ENCODE measurements at places on chromosomes 5 and 9.
A peak's percentile ranks its signal among the peaks of the same experiment; 100 is the strongest.

DNA sequence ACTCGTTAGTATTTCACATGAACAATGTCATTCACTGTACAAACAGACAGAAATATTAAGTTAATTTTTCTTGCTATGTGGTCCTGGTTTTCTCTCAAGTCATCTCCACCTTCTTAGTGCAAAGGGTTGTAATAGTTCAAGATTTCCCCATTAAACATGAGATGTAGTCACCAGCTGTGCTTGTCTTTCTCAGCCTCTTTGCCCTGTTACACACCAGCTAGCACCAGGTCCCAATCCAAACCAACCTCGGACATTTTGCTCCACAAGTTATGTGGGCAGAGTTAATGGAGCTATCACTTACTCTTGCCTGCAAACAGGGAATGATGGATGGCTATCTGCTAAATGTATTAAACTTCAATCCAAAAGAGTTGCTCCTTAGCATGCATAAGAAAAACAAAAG, 328.1 kb downstream of the TLE1 start:
- no peak for DNase-seq

- DNase-seq: no peak
These were observed 732.0 kb upstream of the CTNND2 start for GRCh38 chr5:12636209-12636608.

DNA sequence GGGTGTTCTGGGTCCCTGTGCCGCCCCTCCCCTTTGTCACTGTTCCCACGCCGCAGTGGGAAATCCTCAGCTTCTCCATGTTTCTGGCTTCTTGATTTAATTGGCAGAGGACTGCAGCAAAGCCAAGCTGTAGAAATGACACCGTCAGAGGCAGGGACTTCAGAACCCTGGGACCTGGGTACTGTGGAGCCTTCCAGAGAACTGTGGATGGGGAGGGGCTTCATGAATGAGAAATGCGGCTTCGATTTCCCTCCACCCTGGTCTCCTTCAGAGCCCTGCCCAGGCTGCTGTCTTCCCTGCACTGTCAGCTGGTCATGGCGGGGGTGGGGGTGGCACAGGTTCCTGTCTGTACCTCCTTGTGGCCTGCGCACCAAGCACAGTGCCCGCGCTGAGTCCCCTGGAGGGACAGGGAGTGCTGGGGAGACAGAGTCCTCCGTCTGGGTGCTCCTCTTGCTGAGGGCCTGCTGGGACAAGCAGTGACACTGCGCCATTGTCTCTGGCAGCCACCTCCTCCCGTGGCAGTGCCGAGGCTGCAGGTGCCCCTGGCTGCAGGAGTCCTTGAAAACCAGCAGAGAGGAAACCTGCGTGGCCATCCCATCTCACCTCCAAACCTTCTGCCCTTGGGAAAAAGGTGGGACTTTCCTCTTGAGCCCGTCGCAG, 47.2 kb downstream of the COL5A1 start:
- no peak for DNase-seq

- DNase-seq: no peak
These were observed 48.6 kb downstream of the COL15A1 start for GRCh38 chr9:98992107-98992884.

- DNase-seq: no peak
These were observed 19.3 kb downstream of the SLC26A2 start for GRCh38 chr5:149979896-149980295.

- no peak for DNase-seq
These were observed 116.6 kb downstream of the AOPEP start for GRCh38 chr9:94843134-94843533.

- DNase-seq: no peak
These were observed 302.7 kb upstream of the RFX3 start for GRCh38 chr9:3828495-3828894.

DNA sequence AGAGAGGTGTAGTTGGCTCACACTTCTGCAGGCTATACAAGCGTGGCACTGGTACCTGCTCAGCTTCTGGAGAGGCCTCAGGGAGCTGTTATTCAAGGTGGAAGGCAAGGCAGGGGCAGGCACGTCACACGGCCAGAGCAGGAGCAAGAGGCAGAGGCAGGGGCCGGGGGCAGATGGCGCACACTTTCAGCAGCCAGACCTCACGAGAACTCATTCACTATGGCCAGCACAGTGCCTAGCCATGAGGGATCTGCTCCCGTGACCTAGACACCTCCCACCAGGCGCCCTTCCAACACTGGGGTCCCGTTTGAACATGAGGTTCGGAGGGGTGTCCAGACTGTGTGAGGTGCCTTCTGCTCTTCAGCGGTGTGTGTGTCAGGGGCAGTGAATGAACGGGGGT, 71.0 kb upstream of the FCN1 start:
- no peak for DNase-seq

DNA sequence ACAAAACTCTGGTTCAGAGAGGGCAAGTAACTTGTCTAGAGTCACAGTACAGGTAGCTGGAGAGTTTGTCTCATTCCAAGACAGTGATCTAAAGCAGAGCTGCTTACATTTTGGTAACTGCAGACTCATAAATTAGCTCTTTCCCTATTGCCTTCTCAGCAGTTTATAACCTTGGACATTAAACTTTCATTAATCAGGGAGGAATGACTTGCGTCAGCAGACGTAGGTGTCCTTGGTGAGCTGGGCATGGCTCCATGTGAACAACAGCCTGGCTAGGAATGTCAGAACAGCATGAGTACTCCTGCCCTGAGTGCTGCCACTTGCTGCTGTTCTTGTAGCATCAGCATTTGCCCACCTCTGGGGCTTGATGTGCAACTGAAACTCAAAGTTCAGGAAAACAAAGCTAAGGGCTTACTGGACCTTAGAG, 2.2 kb upstream of the ALDOB start:
- DNase-seq: no peak

DNA sequence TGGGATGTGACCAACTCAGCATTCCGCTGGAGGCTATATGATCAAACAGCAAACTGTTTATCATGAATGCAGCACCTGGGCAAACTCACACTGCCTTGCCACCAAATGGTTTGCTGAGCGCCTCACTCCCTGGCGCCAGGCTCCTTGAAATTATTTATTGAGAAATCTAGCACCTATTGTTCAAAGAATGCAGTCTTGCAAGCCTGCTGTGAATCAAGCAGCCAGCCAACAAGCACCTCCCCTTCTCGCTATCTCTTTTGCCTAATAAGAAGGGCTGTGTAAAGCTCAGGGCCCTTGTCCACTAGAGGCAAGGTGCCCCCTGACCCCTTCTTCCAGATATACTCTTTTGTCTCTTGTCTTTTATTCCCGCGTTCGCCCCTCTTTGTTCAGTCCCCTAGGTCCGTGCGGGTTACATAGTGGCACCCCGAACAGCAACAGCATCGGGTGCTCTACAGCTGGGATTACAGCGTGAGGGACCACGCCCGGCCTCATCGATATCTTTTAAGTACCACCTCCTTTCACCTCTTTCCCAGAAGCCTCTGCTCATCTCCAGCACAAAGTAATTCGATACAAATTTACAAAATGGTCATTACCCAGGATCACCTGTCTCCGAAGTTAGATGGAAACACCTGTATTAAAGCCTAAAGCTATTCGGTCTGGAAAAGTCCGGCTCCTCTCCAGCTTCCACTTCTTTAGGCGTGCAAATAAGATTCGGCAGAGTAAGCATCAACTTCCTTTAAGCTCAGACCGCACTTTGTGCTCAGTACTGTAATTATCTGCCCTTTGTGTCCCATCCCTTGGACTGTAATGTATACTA, 896 bp downstream of the RIGI start:
- no peak for DNase-seq

DNA sequence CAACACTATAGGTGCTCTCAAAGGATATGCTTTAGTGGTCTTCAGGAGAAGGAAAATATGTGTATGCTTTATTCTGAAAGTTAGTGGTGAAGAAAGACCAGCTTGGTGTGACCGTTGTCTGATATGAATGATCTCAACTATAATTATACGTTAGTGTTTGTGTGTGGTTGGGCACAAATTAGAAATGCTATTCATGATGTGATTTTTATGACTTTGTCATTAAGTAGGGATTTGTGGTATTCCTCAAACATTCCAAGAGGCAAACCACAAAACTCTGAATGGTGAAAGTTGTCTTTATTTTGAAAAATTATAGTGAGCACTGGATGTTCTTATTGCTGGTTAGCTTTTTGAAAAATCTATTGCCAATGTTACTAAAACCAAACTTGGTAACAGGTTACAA, 6.2 kb upstream of the F2R start:
- DNase-seq: no peak

DNA sequence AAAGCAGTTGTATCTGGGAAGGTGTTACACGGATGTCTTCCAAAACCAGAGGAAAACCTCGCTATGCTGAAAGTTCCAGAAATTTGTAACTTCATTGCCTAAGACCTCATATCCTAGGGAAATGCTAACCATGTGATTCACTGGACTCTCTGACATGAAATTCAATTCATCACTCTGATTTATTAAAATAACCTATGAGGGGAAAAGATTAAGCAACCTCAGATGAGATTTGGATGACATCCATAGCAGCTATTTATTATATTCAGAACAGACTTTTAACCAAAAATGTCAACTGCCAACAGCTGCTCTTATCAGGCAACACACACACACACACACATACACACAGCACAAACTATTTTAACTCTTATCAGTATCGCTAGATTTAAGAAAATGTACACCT, 1006.4 kb upstream of the CTNND2 start:
- no peak for DNase-seq

DNA sequence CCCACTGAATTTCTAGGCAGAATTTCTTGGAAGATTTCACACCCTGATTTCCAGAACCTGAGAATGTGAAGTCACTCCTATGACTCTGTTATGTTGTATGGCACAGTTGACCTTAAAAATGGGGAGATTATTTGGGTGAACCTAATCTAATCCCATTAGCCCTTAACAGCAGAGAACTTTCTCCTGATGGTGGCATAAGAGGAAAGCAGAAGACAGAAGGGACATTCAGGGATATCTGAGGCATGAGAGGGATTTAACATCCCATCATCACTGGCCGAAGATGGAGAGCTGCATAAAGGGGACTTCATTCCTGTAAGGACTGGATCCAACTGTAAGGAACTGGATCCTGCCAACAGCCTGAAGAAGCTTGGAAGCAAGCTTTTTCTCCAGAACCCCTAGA, 119.2 kb downstream of the ZNF622 start:
- no peak for DNase-seq

DNA sequence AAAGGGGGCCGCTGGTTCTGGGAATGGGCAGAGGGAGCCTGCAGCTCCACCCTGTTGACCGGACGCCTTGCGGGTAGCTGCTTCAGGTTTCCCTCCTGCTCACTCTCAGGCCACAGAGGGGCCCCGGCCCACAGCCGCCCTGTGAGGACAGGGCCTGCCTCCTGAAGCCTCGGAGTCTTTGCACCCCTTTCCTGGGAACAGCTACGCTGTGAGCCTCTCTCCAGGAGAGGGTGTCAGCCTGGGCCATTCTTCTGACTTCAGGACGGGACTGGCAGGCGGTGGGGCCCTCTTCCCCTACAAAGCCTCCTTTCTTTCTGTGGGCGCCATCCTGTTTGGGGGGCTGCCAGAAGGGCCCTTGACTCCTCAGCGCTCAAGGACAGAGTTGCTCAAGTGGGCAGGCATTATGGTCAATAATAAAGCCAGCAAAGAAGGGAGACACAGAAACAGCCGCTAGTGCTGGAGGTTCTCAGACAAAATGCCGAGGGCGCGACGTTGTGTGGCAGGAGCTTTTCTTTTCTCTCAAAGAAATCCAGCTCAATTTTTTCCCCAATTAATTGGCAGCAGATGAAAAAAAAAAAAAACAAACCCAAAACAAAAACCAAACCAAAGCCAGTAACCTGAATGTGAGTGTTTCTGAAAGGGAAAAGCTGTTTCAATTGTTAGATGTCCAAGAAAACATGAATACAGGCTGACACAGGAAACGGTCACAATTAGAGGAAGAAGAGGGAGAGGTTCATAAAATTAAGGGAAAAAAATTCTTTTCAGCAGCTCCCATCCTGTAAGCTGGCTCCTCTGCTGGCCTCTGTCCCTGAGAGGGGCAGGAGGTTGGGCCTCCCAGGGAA, 12.8 kb upstream of the SLC25A51 start:
- no peak for DNase-seq

GRCh38 chr9:109493648-109494047, 4.5 kb downstream of the PTPN3 start:
- no peak for DNase-seq

DNA sequence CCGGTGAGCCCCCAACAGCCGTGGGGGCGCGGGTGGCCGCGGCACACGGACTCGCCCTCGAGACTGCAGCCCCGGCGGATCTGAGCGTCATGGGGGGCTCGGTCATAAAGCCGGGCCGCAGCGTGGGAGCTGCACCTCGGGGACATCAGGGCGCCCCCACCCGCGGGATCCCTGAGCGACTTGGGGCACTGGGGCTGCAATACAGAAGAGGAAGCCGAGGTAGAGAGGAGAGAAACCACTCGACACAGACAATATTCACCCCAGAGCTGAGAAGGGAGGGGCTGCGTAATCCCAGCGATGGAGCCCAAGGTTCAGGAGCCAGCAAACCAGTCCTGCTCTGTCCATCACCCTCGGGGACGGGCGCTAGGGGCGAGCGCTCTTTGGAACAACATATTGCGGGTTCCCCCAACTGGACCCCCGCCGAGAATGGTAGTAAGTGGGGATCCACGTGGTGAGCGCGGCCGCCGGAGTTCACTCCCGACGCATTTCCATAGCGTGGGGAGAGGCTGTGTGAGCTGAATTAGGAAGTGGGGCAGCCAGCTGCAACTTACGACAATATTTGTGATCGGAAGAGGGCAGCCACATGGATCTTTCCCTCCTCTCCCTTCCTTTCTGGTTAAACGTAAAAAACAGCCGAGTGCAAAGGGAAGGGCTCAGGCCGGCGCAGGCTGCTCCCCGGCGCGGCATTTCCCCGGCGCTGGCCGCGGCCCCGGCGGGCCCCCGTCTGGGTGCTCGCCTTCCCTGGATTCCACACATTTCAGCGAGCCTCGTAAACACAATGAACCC, 9.9 kb downstream of the PTCH1 start:
- peak; percentile 26 for DNase-seq

- DNase-seq: peak; percentile 35
These were observed 12.8 kb upstream of the KCNV2 start for GRCh38 chr9:2704504-2704903.

GRCh38 chr5:87127426-87127825, 140.3 kb upstream of the RASA1 start:
- no peak for DNase-seq
